ENCODE measurements at places on chromosomes 3 and 15. TPM values are rescaled to one million over a fixed set of nuclear protein-coding genes. Genes with fewer than 3 reads are reported as not detected.

DNA sequence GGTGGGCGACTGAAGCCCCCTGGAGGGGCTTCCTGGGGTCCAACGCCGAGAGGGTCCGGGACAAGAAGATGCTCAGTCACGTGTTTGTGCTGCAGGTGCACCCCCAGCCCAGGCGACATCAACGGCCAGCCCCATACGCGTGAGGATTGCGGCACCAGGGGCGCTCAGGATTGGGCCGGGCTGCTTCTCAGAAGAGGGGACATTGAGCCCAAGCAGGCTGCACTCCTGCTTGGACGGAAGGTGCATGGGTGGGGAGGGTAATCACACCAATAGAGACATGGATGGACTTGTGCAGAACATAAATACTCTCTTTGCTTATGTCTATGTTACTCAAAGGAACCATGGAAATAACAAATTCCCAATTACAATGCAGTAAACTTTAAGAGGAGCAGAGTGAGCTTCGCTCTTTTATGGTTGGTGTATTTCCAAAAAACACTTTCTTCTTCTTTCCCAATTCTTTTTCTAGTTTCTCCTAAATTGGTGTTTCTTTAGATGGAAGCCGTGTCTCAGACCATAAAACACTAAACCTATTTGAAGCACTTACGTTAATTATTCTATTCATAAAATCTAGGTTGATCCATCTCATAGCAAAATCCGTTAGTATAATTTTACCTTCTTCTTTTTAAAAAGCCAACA is 182.7 kb downstream of the GOLGA6L6 start:
- DNase-seq: no peak

GRCh38 chr3:184740509-184741258 is 28.8 kb upstream of the MAGEF1 start:
- DNase-seq: no peak

- no peak for DNase-seq
Measured at GRCh38 chr3:87856126-87856525, 202.7 kb downstream of the CGGBP1 start.

- DNase-seq: no peak
Measured at GRCh38 chr3:98956008-98956407, 54.5 kb upstream of the DCBLD2 start.

- DNase-seq: no peak
Measured at GRCh38 chr15:62544446-62544845, 379.4 kb upstream of the C2CD4B start.

DNA sequence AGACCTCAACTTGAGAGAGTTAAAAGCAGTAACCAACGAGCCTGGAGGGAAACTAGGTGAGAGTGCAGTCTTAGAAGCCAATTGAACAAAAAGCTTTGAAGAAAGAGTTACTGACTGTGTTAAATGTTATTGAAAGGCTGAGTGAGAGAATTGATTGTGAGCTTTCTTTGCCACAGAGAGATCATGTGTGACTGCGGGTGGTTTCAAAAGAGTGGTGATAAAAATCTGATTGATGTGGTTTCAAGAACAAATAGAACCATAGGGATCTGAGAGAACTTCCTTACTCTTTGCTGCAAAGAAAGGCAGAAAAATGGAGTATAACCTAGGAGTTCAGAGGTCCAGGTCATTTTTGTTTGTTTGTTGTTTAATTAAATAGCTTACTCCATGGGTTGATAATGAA is 759.9 kb upstream of the ALCAM start:
- DNase-seq: no peak

GRCh38 chr3:185339945-185340344 is 23.0 kb upstream of the MAP3K13 start:
- no peak for DNase-seq

GRCh38 chr15:26972636-26973035 is 1.7 kb downstream of the GABRG3 start:
- DNase-seq: no peak

GOLGA6L7 gene
- total RNA-seq: not detected

DNA sequence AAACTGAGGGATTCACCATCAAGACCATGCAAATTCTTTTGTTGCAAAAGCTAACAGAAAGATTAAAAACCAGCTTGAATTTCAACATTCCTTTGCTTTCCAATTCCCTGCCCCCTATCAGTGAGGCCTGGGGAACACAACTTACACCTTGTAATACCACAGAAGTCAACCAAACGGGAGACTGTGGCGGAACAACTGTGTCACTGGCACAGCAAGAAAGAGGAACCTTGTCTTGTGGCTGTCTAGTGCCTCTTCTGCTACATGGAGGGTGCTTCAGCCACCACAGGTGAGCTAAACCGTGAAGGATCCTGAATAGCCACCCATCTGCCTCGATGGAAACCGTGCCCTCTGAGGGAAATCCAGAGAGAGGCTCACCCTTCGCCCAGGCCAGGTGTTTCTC is 11.4 kb downstream of the CCDC12 start:
- no peak for DNase-seq

- DNase-seq: no peak
Measured at GRCh38 chr15:85627213-85627935, 167.4 kb downstream of the KLHL25 start.

- DNase-seq: no peak
Measured at GRCh38 chr3:157310329-157311052, 126.2 kb upstream of the PTX3 start.

GRCh38 chr15:59814409-59814808 is 125.3 kb upstream of the BNIP2 start:
- DNase-seq: no peak

SLC51B gene
- not detected for total RNA-seq

COL6A5 gene
- total RNA-seq: not detected

RAB6B gene
- 15.6 TPM for total RNA-seq

- peak; percentile 19 for DNase-seq
Measured at GRCh38 chr15:95596496-95596895, 734.0 kb upstream of the NR2F2 start.

- no peak for DNase-seq
Measured at GRCh38 chr3:104040896-104041295, 1325.8 kb upstream of the ALCAM start.

DNA sequence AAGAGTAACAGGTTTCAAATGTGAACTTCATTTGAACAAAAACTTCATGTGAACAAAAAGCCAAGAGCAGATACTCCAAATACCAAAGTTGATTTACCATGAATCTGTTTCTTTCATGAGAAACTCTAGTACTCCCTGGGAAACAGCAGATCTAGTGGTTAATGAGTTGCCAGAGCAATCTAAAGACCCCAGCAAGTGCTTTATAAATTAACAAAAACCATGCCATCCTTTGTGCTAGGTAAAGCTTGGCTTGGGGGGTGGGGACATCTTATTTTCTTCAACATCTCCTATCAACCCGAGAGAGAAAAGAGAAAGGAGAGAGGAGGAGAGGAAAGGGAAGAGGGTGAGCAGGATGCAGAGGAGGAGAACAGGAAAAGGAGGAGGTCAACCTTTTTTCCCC is 100.7 kb downstream of the TBL1XR1 start:
- no peak for DNase-seq

DNA sequence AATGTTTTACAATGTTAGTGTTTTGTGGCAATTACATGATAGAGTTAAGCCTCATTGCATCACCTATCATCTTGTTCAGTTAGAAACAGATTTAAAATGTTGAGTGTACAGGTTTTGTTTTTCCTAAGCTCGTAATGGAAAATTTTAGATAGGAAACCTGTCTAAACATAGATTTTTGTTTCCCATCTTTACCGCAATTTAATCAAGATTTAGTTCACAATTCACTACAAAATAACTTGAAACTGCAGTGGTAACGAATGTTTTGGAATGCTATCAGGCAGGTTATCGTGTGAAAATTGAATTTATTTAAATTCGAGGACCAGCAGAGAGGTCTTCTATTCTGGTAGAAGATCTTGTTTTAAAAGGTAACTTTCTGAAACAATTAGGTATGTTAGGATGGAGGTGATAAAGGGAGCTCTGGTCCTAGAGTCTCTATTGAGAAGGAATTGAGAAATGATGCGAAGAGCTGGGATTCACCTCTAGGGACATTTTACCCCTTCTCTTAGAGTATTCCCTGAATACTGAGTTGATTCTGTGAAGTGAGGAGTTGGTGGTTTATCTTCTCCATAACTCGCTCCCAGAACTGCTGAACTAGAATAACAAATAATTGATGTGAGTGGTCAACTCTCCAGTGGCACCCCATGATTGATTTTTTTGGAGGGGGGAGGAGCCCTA is 1.4 kb downstream of the DOCK3 start:
- no peak for DNase-seq

DNA sequence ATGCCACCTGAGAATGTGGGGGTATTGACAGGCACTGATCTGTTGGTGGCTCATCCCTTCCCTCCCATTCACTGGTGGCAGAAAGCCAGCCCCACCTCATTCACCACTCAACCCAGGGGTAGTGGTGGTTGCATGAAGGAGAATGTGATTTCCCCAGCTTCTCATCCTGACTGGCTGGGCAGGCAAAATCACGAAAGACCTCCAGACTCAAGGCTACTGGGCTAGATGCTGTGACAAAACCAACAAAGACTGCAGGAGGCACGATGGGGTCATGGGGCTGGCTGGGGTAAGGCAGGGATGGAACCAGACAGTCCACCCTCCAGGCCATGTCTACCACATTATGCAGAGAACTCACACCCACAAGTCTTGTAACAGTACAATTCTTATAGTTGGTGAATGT is 33.9 kb downstream of the FSTL1 start:
- no peak for DNase-seq

GRCh38 chr15:65163041-65163440 is 22.1 kb downstream of the CLPX start:
- no peak for DNase-seq

CLDN18 gene
- total RNA-seq: not detected

DNA sequence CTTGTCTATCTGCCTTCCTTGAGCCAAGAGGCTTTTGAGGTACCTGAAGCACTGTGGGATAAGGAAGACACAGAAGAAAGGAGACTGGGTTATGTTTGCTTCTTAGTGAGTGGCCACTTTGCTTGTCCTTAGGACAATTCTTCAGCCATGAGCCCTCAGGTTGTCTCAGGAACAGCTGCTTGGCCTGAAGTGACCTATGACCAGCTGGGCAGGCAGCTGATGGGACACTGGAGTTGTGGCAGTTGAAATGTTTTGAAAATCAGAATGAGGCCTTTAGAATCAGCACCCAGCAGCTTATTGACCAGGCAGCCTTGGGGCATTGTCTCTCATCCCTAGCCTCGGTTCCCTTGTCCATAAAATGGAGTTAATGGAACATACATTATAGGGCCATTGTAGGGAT is 37.0 kb downstream of the RBP2 start:
- DNase-seq: no peak

- no peak for DNase-seq
Measured at GRCh38 chr3:71164881-71165280, 418.6 kb downstream of the FOXP1 start.

PIGZ gene
- not detected for total RNA-seq

GRCh38 chr3:17941766-17942165 is 199.3 kb upstream of the TBC1D5 start:
- DNase-seq: no peak

DNA sequence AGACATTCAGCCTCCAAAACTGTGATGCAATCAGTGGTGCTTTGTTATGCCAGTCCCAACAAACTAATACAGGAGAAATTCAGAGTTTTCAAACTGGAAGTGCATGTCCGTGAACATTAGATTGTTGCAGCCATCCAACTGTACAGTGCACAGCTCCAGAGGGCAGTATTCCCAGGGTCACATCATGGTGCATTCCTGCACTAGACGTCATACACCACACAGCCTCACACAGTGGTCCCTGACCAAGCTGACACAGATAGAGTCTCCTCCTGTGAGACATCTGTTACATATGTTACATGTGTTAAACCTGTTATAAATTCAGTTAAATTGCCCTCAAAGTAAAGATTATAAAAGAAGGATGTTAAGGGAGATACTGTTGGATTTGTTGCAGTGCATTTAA is 209.0 kb downstream of the LRRN1 start:
- DNase-seq: no peak

UROC1 gene
- not detected for total RNA-seq

GRCh38 chr3:74643636-74644035 is 29.2 kb upstream of the CNTN3 start:
- DNase-seq: no peak

GRCh38 chr3:157104928-157105652 is 54.9 kb downstream of the CCNL1 start:
- no peak for DNase-seq

DNA sequence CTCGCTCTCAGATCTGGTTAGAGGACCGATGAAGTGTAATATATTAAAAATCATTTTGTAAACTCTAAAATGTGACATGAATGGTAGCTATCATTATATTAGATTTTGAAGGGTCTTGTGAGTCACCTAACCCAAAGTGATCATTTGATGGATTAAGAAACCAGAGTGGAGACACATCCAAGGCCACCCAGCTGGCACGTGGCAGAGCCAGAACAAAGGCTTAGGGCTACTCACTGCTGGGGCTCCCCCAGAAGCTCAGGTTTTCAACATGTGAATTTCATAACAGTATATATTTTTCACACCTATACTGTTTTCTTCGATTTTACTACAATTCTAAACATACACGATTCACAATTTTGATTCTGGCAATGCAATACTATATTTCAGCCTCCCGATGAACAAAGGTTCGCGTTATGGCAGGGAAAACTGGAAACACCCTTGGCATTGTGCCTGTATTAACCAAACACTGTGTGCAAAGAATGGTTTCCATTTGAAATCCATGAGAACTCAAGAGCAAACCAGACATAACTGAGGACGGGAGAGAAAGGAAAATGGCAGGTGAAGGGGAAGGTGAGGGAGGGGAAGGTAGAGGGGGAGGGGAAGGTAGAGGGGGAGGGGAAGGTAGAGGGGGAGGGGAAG is 88.9 kb downstream of the ADAMTS17 start:
- DNase-seq: no peak

DNA sequence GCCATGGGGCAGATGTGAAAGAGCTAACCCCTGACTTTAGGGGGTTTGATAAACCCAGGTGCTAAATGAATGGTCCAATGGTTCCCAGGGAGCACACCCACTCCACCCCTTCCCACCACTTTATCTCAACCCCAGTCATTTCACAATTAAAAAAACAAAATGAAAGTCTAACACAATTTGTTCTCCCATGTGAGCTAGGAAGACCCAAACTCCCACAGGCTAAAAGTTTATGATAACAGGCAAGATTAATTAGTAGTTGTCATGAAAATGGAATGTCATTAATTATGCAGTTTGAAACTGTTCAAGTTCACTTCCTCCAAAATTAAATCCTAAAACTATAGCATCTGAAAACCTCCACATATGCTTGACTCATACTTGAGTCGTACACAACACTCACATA is 63.3 kb upstream of the TPM1 start:
- no peak for DNase-seq

DNA sequence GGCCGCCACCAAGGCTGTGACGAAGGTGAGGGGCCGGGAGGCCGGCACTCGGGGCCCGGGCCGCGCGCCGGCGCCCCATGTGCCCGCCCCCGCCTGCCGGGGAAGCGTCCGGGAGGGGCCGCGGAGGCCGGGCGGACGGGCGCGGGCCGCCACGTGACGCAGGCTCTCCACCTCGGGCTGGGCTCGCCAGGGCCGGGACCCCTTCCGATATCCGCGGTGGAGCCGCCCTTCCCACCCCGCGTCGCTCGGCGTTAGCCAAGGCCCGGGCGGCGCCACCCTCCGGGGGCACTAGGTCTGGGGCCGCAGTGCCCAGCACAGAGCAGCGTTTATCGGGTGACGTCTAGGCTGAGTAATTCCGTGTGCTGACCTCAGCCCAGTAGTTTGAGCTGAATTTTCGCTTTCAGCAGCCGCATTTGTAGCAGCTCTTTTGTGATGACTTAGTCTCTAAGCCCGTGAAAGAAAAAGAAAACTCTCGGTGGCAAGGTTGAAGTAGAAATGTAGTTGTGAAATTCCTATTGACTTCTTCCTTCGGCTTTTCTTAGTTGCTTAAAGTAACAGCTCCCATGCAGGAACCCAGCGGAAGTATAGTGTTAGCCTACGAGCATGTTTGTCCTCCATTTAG is 885 bp downstream of the CDV3 start:
- DNase-seq: no peak
